Caki2 (cell line): ENCODE measurements at places on chromosomes 6 and 20. TPM values are rescaled to one million over a fixed set of nuclear protein-coding genes. Genes with fewer than 3 reads are reported as not detected.
A peak's percentile ranks its signal among the peaks of the same experiment; 100 is the strongest.

GRCh38 chr6:159716247-159717096 lies 10.8 kb upstream of the WTAP start:
- peak; percentile 45 for DNase-seq

- peak; percentile 34 for DNase-seq
These were observed 18.6 kb downstream of the CCM2L start for GRCh38 chr20:32028647-32029372.

GRCh38 chr6:167933290-167933689 lies 64.2 kb upstream of the KIF25 start:
- no peak for DNase-seq

DNA sequence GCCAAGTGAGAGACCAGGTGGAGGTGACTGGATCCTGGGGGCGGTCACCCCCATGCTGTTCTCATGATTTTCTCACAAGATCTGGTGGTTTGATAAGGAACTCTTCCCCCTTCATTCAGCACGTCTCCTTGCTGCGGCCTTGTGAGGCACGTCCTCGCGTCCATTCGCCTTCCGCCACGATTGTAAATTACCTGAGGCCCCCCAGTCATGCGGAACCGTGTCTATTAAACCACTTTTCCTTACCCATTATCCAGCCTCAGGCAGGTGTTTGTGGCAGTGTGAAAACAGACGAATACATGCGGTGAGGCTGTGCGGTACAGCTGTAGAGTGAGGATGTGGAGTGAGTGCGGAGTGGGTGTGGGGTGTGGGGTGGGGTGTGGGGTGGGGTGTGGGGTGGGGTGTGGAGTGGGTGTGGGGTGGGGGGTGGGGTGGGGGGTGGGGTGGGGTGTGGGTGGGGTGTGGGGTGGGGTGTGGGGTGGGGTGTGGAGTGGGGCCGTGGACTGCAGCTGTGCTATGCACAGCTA lies 12.1 kb upstream of the NTSR1 start:
- no peak for DNase-seq

DNA sequence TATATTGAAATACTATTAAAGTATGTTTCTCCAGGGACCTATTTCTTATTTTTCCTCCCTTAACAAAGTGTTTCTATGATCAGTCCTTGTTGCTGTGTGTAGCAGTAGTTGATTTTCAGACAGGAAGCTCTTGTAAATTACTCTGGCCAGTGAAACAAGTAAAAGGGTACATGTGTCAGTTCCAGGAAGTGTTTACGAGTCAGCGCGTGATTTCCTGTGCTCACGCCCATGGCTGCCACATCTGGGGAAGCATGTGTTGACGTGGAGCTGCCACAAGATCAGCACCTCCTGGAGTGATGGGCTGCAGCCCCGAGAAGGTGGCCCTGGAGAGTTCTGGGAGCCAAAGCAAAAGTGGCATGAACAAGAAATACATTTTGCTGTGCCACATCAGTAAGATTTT lies 38.6 kb upstream of the GGTLC1 start:
- no peak for DNase-seq

GRCh38 chr6:97322811-97323210 lies 39.8 kb upstream of the MMS22L start:
- no peak for DNase-seq

Gene PSMG4
- 53.9 and 74.5 TPM in 2 replicates for total RNA-seq

Gene PI3
- not detected in 2 replicates for total RNA-seq
